ENCODE measurements at places on chromosomes 4 and X. TPM values are rescaled to one million over a fixed set of nuclear protein-coding genes. Genes with fewer than 3 reads are reported as not detected.

FATE1 gene
- polyA plus RNA-seq: not detected

AMOT gene
- polyA plus RNA-seq: 75.5 TPM

ERVMER34-1 gene
- polyA plus RNA-seq: 3.9 TPM

GYPB gene
- polyA plus RNA-seq: 1.2 TPM

GRCh38 chr4:80071604-80072227 is 1.3 kb downstream of the ANTXR2 start:
- peak; percentile 25 for DNase-seq

DNA sequence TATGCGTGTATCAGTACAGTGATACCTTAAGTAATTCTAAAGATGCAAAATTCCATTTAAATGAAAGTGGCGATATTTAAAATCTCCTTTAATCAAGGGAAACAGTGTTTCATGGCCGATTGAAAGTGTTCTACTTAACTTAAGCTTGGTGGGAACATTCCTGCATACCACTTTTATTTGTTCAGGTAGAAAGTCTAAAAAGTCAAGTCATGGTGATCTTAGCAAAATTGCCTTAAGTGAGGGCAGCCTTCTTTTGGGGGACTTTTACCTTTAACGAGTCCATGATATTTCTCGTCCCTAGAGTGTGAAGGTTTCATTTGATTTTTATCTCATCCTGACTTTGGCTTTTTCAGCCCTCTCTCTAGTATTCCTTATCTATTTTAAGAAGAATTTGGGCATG is 149.2 kb downstream of the KDM6A start:
- DNase-seq: no peak

- no peak for DNase-seq
Observed at GRCh38 chr4:105232374-105232773, 85.7 kb downstream of the TET2 start.

DNA sequence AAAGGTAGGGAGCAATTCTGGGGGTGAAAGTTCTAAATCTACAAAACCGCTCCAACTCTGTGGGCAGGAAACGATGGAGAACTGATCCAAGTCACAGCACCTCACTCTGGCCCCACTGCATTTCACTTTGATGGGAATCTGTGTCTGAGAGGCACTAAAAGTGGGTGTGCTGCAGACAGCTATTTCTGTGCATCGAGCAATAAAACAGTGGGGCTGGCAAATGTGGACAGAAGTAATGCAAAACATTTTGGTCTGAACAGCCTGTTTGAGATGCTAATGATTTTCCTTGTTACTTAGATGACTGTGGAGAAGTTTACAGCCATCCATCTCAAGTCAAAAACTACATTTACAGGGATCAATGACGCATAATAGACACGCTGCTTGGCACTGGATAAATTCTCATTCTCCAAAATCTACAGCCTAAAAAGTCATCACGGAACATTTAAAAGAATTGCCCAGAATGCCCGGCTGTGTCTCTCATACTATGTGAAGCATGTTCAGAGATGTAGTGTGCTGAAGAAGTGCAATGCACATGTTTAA is 1671.6 kb upstream of the TENM3 start:
- DNase-seq: no peak

- no peak for DNase-seq
Observed at GRCh38 chr4:151808120-151808529, 47.3 kb upstream of the GATB start.

- no peak for DNase-seq
Observed at GRCh38 chr4:146232131-146232722, 17.9 kb downstream of the REELD1 start.

GRCh38 chr4:173316060-173316459 is 18.1 kb downstream of the HMGB2 start:
- no peak for DNase-seq

- no peak for DNase-seq
Observed at GRCh38 chrX:20320461-20321159, 53.9 kb upstream of the RPS6KA3 start.

DNA sequence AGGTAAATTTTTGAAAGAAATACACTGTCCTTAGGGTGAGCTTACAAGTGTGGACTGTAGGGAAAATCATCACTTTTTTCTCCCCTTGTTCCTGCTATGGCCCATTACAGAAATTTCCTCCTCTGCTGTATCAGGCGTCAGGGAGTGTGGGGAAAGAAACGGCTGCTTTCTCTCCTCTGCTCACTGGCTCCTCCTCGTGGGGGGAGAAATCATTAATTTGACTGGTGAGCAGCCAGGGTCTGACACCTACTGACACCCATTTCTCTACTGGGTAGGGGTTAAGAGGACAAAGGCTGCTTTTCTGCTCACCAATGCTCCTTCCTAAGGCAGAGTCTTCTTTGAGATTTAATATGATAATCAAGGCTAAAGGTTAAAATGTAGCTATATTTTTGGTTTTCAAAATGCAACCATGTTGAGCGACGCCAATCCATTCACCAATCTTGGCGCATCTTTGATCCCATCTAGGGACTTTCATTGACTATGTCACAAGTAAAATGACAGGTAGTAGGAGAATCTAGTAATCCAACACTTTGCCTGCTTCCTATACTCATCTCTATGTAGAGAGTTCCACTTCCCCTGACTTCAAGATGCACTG is 25.1 kb downstream of the SETD7 start:
- DNase-seq: no peak

GRCh38 chr4:80189956-80190677 is 7.2 kb upstream of the PRDM8 start:
- DNase-seq: no peak

Measured in renal cortex interstitium (tissue), 15 donors.